ENCODE measurements at places on chromosomes 2 and 18.

DNA sequence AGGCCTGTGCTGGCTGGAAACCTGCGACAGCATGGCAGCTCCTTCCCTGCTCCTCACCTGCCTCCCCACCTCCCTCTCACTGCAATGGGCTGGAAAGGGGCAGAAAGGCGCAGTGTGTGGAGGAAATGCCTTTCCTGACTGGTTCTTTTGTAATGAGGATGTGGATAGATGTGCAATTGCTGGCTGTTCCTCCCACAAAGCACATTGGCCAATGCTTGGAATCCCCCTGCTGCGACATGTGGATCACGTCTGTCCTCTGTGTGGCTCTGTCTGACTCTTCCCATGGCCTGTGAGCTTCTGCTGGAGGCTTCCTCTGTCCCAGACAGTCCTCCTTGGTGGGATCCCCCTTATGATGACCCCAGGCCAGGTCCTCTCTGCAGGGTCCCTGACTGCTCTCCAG is 172.5 kb downstream of the NCK2 start:
- no peak for DNase-seq

- no peak for DNase-seq
Measured at GRCh38 chr18:6961331-6961730, 156.3 kb downstream of the LAMA1 start.

DNA sequence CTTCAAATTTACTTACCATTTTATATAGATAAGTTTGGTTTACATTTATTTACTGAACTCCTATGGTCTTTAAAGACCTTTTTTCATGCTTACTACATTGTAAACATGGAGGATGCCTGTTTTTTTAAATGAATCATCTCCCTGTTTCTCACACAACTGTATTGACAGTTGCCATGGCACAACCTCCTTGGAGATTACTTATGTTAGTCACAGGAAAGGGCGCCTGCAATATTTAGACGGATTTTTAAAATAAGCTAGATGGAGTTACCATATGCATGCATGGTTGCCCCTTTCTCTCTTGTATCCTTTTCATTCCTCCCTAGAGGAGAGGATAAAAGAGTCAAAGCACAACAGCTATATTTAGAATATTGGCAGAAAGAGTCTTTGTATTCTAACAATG is 34.8 kb upstream of the CCDC102B start:
- no peak for DNase-seq

- peak; percentile 73 for DNase-seq
Measured at GRCh38 chr2:195657634-195658540, 861 bp downstream of the SLC39A10 start.

DNA sequence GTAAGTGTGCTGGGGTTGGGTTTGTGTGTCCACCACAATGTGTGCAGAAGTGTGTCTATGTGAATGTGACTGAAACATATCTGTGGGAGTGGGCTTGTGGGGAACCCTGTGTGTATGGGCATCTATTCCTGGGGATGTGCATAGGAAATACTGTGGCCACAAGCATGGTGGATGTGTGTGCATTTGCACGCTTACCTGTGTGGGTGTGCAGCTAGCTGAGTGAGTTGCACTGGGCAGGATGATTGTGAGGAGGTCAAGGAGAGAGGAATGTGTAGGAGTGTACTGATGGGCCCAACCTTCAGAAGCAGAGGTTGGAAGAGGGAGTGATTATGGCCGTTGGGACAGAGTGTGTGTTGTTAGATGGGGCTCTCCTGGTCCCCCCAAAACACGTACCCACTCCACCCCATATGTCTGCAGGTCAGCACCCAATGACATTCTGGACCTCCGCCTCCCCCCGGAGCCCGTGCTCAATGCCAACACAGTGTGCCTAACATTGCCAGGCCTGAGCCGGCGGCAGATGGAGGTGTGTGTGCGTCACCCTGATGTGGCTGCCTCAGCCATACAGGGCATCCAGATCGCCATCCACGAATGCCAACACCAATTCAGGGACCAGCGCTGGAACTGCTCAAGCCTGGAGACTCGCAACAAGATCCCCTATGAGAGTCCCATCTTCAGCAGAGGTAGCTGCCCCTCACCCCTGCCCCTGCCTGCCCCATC is 1.2 kb downstream of the WNT10A start:
- no peak for DNase-seq

- DNase-seq, result no peak
Measured at GRCh38 chr18:74733598-74733997, 135.9 kb downstream of the ZNF407 start.

- DNase-seq, result no peak
Measured at GRCh38 chr18:63180971-63181376, 138.6 kb downstream of the BCL2 start.

GRCh38 chr18:8389391-8390340 is 219.6 kb upstream of the RAB12 start:
- peak; percentile 69 for DNase-seq

DNA sequence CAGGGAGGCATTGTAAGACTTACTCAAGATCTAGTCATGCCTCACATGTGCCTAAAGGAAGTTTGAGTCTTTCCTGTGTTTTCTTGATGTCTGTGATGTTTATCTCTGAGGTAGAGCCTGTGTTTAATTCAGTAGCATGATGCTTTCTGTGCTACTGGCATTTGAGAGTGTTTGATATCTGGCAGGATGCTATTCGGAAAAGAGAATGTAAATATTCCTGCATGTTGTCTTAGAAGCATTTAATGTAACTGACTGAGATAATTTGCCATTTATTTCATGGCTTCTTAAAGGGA is 58.8 kb downstream of the GREB1L start:
- DNase-seq, result no peak

DNA sequence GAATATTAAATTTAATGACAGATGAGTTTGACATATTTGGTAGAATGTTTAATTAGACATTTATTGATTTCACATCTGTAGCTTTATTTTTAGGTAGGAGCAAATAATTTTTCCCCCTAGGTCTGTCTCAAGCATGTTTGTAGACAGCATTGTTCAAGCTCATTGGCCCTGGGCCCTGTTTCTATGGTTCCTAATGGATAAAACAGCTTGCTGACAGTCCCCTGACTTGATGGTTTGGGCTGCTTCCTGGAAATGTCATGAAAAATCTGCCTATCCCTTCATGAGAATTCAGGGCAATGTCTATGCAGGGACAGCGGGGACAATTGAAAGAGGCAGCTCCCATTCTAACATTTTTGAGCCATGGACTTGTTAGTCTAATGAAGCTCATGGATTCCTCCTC is 14.6 kb upstream of the MEP1B start:
- DNase-seq, result no peak

- no peak for DNase-seq
Measured at GRCh38 chr2:165645930-165646831, 147.9 kb downstream of the GALNT3 start.

DNA sequence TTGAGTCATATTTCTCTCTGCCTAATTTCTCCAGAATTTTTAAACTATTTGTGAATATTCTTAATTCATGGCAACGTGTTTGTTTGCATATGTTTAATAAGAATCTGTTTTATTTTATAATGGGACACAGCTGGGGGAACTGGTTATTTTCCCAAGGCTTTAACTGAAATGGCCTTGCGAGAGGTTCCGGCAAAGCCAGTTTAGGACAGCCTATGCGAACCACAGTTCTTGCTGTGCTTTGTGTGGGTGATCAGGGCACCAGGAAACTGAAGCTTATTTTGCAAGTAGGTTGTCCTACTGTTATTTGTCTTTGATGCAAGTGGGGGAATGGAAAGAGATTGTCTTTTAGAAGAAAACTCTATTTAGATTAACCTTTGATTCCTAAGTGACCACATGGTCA is 6.5 kb downstream of the ANKMY1 start:
- no peak for DNase-seq
